ENCODE measurements at places on chromosomes 7 and 10.

DNA sequence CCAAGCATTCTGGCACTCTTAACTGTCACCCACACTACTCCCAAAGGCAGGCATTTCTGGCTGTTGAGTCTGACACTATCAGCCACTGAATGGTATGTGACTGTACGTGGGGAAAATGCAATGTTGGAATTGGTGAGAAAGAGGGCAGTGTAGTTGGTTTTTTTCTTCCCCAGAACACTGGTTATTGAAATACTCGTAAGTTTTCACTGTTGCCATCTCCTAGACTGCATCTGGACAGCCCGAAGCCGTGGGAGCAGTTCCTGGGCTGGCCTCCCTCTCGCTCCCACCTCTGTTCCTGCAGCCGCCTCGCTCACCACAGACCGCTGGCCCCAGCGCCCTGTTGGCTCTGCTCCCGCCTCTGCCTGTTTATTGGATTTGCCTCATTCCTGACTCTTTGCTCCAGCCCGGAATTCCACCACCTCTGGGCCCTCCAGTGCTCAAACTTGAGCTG is 5.7 kb downstream of the PLCE1 start:
- DNase-seq, result peak; percentile 85

DNA sequence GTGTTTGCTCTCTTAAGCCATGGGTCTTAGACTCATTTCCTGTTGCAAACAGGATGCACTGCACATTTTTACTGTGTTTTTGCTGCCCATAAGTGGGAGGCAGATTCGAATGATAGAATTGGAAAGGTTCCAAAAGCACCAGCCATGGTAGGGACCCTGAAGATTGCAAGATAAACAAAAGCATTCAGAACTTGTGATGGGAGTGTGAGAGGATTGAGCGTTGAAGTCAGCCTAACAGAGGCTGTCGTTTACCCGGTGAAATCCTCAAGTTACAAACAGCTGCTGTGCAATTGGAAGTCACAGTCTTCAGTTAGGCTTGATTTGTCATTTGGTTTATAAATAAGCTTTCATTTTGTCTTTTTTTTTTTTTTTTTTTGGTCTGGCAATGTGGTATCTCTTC is 192.7 kb upstream of the MKI67 start:
- DNase-seq, result no peak

- DNase-seq, result no peak
These were observed 62.2 kb upstream of the TRIM8 start for GRCh38 chr10:102581981-102582580.

DNA sequence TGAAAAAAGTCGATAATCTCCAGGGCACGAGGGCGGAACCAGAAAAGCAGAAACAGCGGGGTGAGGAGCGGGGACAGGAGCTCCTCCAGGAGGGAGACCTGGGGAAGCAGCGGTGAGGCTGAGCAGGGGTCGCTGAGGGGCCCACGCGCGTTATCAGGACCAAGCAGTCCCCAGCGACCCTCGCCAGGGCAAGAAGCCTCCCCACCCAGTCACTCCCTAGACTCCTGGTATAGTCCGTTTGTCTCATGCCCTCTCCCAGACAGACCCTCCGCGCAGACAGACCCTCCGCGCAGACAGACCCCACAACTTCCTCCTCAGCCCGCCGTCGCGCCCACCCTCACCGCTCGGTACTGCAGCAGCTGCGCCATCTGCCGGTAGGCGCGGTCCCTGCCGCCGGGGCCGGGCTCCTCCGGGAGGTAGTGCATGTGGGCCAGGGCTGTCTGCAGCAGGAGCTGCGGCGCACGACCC is 6.3 kb downstream of the ATG9B start:
- peak; percentile 95 for DNase-seq

- no peak for DNase-seq
These were observed 1.1 kb upstream of the TARP start for GRCh38 chr7:38274486-38274885.

- DNase-seq, result no peak
These were observed 13.1 kb upstream of the HABP2 start for GRCh38 chr10:113539789-113540188.

- DNase-seq, result peak; percentile 88
These were observed at the start of gene GRM8 for GRCh38 chr7:127252778-127253280. Gene GRM8, minus strand, starts transcription at chr7:127252941.

GRCh38 chr7:30817371-30817767 is 46.2 kb downstream of the MINDY4 start:
- no peak for DNase-seq

- DNase-seq, result no peak
These were observed 27.6 kb upstream of the SFMBT2 start for GRCh38 chr10:7438196-7438986.

DNA sequence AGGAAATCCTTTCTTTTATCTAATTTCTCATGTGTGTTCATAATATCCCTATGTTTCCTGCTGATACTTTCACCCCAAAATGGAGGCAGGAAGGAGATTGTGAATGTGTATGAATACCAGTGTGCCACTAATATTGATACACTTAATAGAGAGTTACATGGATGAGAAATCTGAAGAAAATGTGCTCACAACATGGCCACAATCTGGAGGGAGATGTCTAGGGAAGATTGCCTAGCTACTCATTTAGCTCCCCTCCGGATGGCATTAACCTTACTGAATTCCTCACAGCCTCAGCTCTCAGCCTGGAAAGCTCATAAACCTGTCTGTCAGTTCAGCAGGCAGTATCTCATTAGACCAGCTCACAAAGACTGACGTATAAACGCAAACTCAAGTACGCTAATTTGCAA is 23.4 kb upstream of the DMTF1 start:
- peak; percentile 66 for DNase-seq

GRCh38 chr10:10830293-10830986 is 187.2 kb upstream of the CELF2 start:
- no peak for DNase-seq

- DNase-seq, result no peak
These were observed 48.1 kb downstream of the SH2D4B start for GRCh38 chr10:80585812-80586211.

DNA sequence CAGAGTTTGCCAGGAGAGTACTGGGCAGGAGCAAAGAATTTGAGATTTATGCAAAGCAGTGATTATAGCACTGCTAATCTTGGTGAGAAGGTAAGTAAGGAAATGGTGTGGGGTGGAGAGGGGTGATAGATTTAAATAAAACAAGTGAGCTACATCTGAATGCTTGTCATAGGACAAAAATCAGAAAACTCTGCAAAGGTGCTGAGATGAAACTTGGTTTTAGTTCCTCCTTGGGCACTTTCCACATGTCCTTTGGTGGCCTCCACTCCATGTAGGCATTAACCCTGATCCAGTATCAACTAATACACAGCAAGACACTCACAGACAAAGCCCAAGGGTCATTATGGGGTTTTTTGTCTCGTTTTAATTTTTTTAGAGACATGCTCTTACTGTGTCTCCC is 25.7 kb upstream of the FAM107B start:
- DNase-seq, result no peak

GRCh38 chr10:48604039-48604990 is 558 bp downstream of the ARHGAP22 start:
- peak; percentile 18 for DNase-seq

DNA sequence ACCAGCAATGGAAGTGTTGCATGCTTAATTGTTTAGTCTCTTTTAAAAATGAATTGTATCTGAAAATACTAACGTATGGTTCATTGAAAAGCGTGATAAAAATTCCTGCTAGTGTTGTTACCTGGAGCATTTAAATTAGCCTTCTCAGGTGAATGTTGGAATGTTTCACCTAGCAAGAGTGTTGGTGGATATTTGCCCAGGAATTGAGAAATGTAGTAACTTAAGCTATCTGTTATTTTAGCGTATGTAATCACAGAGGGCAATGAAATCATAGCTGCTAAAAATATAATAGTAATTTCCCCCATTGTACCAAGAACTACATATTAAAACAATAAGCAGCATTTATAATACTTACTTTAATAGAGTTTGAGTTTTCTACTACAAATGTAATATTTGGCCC is 166.1 kb upstream of the KIAA1217 start:
- no peak for DNase-seq

DNA sequence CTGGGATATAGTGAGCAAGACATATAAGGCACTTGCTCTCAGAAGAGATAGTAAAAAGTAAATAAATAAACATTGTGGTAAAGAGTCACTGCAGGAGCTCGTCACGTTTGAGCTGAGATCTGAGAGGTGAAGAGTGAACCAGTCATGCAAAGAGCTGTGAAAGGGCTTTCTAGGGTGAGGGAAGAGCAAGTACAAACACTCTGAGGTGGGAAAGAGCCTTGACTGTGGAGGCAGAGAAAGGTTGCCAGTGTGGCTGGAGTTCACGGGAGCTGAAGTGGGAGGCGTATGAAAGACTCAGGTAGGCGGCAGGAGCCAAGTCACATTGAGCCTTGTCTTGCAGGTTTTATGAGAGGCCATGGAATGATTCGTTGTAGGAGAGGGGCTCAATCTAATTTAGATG is 141.0 kb downstream of the C1GALT1 start:
- DNase-seq, result no peak

DNA sequence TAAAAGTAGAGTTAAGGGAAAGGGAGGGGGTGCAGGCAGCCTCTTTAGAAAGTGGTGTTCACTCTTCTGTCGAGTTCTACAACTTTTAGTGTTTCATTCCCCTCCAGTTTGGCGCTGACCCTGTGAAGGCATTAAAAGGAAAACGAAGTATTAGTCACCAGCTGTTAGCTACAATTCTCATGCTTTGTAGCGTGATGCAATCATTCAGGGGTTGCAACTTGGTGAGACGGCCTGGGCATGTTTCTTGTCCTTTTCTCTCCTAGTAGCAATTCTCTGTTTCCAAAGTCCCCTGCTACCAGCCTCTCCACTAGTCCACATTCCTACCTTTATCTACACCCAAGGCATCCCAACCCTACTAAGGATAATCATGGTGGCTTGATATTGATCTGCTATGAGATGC is 33.7 kb upstream of the DGKI start:
- no peak for DNase-seq

GRCh38 chr10:49748006-49748405 is 14.1 kb downstream of the OGDHL start:
- no peak for DNase-seq

- DNase-seq, result no peak
These were observed 74.4 kb upstream of the LSM8 start for GRCh38 chr7:118109607-118110006.

GRCh38 chr10:115514895-115515294 is 421.7 kb downstream of the ATRNL1 start:
- DNase-seq, result no peak

GRCh38 chr7:2510909-2511768 is 8.4 kb upstream of the LFNG start:
- no peak for DNase-seq

GRCh38 chr7:50657341-50657873 is 92.2 kb upstream of the DDC start:
- no peak for DNase-seq

DNA sequence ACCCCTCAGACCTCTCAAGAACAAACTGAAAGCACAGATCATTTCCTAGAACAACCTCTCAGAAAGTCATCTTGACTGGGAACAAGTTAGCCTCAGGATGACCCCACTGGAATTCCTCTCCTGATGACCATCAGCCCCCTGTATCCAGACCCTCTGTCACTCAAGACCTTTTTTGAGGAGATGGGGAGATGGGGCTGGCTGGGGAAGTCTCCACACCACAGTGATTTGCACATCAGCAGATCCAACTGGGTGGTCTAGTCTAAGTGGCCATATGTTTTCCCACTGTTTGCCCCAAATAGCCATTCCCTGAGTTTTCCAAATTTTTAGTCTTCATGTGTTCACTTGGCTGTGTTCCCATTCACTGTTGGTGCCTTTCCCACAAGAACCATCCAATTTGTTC is 452.4 kb upstream of the NPVF start:
- no peak for DNase-seq

DNA sequence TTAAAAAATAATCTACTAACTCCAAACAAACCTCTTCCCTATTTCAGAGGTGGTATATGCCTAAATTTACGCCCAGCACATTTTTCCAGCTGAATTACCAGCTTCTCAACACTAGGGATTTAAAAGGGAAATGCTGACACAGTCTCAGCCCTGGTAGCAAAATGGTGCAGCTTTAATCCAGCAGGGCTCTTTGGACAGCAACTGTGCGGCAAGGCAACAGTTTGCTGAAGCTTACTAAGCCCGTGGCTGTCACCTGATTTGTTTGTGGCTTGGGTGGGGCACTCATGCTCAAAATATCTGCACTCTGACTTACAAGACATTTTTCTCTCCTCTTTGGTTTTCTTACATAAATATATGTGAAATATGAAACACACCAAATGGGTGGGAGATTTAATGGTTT is 206.7 kb downstream of the POU6F2 start:
- DNase-seq, result peak; percentile 17

DNA sequence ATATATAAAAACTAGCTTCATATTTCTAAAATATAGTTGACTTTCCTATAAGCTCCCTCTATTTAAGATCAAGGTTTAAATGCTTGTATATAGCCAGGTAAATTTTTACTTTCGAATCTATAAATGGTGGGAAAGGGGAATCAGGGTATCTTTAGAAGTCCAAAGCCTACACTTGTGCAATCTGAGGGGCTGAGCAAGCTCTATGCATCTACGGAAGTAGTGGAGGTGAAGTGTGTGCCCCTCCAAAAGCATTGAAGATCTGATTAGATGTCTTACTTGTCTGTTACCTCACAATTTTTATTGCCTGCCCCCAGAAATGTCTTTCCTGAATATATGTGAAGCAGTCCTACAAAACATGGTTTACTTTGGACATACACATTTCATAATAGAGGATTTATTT is 1.6 kb downstream of the AKAP9 start:
- no peak for DNase-seq

GRCh38 chr10:17029581-17030271 is 99.9 kb downstream of the CUBN start:
- peak; percentile 70 for DNase-seq

GRCh38 chr7:131537571-131537978 is 18.9 kb downstream of the PODXL start:
- no peak for DNase-seq

GRCh38 chr10:104472505-104472904 is 118.9 kb downstream of the CFAP58 start:
- DNase-seq, result peak; percentile 14

GRCh38 chr7:16268821-16269768 is 152.2 kb downstream of the CRPPA start:
- no peak for DNase-seq

DNA sequence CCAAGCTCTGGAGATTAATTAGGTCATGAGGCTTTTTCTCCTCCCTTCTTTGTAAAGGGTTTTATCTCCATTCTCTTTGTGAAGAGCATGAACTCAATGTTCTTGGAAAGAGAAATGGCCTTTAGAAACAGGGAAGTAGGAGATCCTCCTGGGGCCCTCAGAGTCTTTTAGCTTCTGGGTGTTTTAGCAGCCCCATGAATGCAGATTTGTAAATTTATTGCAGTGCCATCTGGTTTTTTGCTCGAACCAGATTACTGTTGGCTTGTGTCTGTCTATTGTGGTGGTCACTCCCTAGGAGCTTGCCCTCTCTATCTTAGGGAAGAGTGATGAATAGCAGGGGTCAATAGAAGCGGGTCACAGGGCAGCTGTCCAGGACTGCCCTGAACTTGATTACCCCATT is 110.6 kb downstream of the BTRC start:
- DNase-seq, result no peak

GRCh38 chr7:97218767-97219166 is 101.3 kb downstream of the SDHAF3 start:
- no peak for DNase-seq

GRCh38 chr7:84548366-84549365 is 354.1 kb upstream of the SEMA3A start:
- no peak for DNase-seq
